ENCODE measurements at places on chromosomes 7 and 10. TPM values are rescaled to one million over a fixed set of nuclear protein-coding genes. Genes with fewer than 3 reads are reported as not detected.

The RGS10 gene
- total RNA-seq = 45.3 TPM

The ABCB4 gene
- total RNA-seq = not detected

The TRIM50 gene
- total RNA-seq = not detected

The HTRA1 gene
- total RNA-seq = 14.0 TPM

The CPA1 gene
- total RNA-seq = 1.8 TPM

The ZPBP gene
- total RNA-seq = not detected

The GFRA1 gene
- total RNA-seq = 6.0 TPM

The CNPY1 gene
- total RNA-seq = not detected

The ASB15 gene
- total RNA-seq = not detected

The OR6V1 gene
- not detected for total RNA-seq

The NYAP1 gene
- 0.72 TPM for total RNA-seq

The EIF4EBP2 gene
- 44.6 TPM for total RNA-seq

The GIMAP4 gene
- 0.14 TPM for total RNA-seq

The RET gene
- total RNA-seq = 0.22 TPM

The TWIST1 gene
- 34.4 TPM for total RNA-seq

The WIPF3 gene
- total RNA-seq = not detected

The MOGAT3 gene
- not detected for total RNA-seq

The GRID1 gene
- 0.29 TPM for total RNA-seq

The EVX1 gene
- not detected for total RNA-seq

The VWDE gene
- 0.14 TPM for total RNA-seq

The WDR86 gene
- 3.1 TPM for total RNA-seq

The H2BK1 gene
- total RNA-seq = not detected

The PPP1R17 gene
- not detected for total RNA-seq

The SPDYE16 gene
- total RNA-seq = not detected

The ATRNL1 gene
- not detected for total RNA-seq

The ARHGEF5 gene
- 3.1 TPM for total RNA-seq

The ZNF488 gene
- total RNA-seq = not detected

The CPN1 gene
- total RNA-seq = not detected

The FKBP6 gene
- not detected for total RNA-seq

The AGBL3 gene
- 0.22 TPM for total RNA-seq

The SAMD9L gene
- 6.1 TPM for total RNA-seq

The ACADSB gene
- total RNA-seq = 5.3 TPM

The FOXP2 gene
- not detected for total RNA-seq

The SLC13A4 gene
- total RNA-seq = 0.14 TPM

The PRKAR2B gene
- total RNA-seq = 9.6 TPM

The TYSND1 gene
- total RNA-seq = 5.0 TPM

The FAM25G gene
- total RNA-seq = not detected

The IDI2 gene
- not detected for total RNA-seq

The SNX10 gene
- 0.72 TPM for total RNA-seq

The AGR2 gene
- not detected for total RNA-seq

The HOXA6 gene
- total RNA-seq = 4.3 TPM

The FAM24B gene
- 0.66 TPM for total RNA-seq

The SPACDR gene
- 0.88 TPM for total RNA-seq

The DNAH11 gene
- total RNA-seq = not detected

Measured in placental pericyte (primary cell).